Dermis blood vessel endothelial cell (primary cell): ENCODE measurements at places on chromosomes 4 and X.

DNA sequence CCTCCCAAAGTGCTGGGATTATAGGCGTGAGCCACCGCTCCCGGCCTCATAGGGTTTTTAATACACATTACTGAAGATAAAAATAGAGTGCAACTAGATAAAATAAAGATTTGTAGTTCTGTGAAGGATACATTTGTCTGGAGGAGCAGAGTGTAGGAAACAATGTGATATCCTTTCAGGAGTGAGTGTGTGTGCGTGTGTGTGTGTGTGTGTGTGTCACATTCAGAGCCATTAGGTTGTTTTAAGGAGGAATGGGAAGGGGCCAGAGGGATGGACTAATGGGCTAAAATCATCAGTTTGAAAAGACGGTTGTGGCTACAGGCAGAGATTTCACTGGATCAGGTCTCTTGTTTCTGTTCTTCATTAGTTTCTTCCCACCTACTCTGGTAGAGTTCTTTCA is 40.0 kb downstream of the RBPJ start:
- DNase-seq = no peak

- no peak for DNase-seq
Measured at GRCh38 chr4:8352368-8353157, 83.0 kb downstream of the HTRA3 start.

- DNase-seq = peak; percentile 69
Measured at GRCh38 chr4:110165382-110166286, 32.8 kb downstream of the ELOVL6 start.

DNA sequence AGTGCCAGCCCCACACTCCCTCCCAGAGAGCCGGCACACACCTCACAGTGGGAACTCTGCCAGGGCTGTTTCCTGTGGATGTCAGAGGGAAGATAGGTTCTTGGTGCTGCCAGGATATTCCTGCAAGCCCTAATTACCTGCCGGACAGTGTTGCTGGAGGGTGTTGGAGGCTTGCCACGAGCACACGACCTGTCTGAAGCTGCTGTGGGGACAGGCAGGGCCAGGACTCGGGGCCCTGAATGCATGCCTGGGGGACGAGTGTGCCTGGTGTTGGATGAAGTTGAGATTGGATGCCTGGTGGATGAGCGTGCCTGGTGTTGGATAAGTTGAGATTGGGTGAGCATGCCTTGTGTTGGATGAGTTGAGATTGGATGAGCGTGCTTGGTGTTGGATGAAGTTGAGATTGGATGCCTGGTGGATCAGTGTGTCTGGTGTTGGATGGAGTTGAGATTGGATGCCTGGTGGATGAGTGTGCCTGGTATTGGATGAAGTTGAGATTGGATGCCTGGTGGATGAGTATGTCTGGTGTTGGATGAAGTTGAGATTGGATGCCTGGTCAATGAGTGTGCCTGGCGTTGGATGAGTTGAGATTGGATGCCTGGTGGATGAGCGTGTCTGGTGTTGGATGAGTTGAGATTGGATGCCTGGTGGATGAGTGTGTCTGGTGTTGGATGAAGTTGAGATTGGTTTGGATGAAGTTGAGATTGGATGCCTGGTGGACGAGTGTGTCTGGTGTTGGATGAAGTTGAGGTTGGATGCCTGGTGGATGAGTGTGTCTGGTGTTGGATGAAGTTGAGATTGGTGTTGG is 23.2 kb upstream of the UVSSA start:
- DNase-seq = no peak

DNA sequence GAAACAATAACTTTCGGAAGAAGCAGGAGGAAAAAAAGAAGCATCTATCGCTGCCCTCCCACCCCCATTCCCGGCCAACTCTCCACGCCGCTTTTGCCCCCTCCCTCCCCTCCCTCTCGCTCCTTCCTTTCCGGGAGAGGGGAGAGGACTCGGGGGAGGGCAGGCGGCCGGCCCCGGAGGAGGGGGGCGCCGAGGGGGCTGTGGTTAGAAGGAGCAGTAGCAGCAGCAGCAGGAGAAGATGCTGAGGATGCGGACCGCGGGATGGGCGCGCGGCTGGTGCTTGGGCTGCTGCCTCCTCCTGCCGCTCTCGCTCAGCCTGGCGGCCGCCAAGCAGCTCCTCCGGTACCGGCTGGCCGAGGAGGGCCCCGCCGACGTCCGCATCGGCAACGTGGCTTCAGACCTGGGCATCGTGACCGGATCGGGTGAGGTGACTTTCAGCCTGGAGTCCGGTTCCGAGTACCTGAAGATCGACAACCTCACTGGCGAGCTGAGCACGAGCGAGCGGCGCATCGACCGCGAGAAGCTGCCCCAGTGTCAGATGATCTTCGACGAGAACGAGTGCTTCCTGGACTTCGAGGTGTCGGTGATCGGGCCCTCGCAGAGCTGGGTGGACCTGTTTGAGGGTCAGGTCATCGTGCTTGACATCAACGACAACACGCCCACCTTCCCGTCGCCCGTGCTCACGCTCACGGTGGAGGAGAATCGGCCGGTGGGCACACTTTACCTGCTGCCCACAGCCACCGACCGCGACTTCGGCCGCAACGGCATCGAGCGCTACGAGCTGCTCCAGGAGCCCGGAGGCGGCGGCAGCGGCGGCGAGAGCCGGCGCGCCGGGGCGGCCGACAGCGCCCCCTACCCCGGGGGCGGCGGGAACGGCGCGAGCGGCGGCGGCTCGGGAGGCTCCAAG is 1.3 kb downstream of the PCDH7 start:
- peak; percentile 35 for DNase-seq

DNA sequence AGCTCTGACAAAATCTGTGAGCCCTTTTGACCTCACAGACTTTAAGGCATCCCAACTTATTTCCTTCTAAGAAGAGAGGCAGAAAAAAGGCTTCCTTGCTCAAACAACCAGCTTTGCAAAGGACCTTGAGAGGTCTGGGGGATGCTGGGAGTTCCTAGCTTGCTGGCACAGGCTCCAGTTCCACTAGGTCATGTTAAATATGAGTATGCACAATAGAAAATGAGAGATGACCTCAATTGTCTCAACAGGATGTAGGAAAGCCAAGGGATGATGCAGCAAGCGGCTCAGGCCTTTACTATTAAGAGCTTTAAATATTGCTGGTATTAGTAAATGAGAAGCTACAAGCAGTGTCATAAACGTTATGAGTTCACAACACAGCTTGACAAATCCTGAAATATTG is 13.3 kb upstream of the ZNF827 start:
- peak; percentile 58 for DNase-seq

GRCh38 chr4:76953956-76954355 is 4.4 kb downstream of the SEPTIN11 start:
- no peak for DNase-seq

DNA sequence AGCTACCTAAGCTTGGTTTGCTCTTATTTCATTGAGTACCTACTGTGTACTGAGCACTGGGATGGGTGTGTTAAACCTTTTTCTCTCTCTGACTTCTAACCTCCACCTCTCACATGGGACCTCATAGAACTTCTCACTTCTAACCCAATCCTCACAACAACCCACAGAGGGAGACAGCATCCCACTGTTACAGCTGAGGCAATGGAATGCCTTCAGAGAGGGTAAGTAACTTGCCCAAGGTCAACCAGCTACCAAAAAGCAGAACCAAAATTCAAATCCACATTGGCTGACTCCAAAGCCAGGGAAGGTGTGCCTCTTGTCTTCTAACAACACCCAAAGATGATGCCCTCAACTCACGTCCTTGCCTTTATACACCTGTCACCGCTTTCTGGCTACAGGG is 5.4 kb downstream of the SEL1L3 start:
- peak; percentile 49 for DNase-seq

- DNase-seq = no peak
Measured at GRCh38 chr4:41822325-41822724, 73.8 kb upstream of the PHOX2B start.

DNA sequence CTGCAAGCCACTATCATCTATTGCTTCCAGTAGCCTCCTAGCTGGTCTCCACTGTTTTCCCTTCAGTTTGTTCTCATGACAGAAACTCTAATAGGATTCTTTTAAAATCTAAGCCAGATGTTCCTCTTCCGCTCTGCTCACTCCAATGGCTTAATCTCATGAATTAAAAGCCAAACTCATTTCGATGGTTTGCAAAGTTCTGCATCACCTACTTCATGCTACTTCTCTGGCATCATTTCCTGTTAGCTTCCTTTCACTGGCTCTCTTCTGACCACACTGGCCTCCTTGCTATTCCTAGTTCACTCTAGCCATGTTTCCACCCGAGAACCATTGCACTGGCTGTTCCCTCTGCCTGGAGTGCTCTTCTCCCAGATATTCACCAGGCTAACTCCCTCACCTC is 102.0 kb upstream of the LSM6 start:
- DNase-seq = no peak

DNA sequence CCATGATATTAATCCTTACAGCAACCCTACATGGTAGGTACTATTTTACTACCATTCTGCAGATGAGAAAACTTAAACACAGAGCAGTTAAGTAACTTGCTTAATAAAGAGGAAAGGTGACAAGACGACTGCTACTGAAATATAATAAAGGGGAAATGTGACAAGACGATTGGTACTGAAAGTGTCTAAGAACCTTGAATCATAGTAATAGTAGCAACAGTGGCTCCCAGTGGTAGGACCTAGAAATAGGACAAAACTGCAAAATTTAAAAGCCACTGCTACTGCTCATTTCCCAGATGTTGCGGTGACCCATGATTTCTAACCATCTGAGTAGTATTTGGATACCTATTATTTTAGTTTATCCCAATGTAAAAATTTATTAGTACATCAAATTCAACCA is 89.5 kb downstream of the TASL start:
- no peak for DNase-seq

DNA sequence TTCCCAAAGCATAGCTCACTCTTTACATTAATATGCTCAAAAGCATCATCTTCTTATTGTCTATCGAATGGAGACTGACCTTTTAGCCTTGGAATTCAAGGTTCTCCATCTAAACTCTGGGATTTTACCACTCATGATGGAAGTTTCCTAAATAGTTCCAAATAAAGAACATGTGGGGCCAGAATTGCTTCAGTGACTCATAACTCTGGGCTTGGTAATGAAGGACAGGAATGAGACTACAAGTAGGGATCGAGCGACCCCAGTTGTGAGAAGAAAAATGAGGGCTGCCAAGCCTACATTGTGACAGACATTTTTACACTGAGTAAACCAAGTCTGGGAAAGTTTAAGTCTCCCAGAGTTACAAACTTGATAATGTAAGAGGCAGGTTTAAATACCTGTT is 269.9 kb downstream of the CBLL2 start:
- no peak for DNase-seq

- no peak for DNase-seq
Measured at GRCh38 chr4:4609622-4610334, 67.9 kb upstream of the STX18 start.

DNA sequence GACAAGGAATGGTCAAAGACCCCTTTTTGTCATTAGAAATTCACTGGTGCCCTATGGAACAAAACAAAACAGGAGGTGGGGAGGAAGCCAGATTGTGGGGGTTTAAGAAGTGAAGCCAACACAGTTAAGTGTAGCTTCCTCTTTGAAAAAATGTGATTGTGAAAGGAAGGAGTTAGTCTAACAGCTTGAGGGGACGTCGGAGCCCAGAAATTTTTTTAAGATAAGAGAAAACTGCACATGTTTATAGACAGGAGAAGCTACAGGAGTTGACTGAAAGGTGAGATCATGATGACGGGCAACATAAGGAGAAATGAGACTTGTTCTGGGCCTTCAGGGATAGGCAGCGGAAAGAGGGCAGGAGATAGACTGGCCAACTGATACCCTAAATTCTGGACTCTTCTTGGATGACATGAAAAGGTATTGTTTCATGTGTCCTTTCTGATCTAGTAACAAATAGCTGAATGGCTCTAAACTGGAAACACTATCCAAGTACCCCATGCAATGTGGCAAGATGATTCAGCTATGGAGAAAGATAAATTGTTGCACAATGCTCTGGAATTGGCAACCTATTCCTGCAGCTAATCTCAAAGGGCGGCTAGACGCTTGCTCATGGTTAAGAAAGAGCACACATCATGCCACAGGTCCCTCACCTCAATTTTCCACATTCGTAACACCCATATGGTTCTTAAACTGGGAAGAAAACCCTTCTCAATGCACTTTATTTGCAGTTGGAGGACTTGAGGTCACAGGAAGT is 3.7 kb upstream of the HDAC8 start:
- DNase-seq = no peak

- DNase-seq = peak; percentile 56
Measured at GRCh38 chrX:85084770-85085393, 81.2 kb downstream of the APOOL start.

GRCh38 chrX:8834392-8834791 is 33.2 kb upstream of the FAM9A start:
- no peak for DNase-seq

GRCh38 chrX:40063555-40063954 is 34.2 kb downstream of the BCOR start:
- DNase-seq = no peak

GRCh38 chr4:94372228-94372978 is 29.8 kb upstream of the HPGDS start:
- no peak for DNase-seq

DNA sequence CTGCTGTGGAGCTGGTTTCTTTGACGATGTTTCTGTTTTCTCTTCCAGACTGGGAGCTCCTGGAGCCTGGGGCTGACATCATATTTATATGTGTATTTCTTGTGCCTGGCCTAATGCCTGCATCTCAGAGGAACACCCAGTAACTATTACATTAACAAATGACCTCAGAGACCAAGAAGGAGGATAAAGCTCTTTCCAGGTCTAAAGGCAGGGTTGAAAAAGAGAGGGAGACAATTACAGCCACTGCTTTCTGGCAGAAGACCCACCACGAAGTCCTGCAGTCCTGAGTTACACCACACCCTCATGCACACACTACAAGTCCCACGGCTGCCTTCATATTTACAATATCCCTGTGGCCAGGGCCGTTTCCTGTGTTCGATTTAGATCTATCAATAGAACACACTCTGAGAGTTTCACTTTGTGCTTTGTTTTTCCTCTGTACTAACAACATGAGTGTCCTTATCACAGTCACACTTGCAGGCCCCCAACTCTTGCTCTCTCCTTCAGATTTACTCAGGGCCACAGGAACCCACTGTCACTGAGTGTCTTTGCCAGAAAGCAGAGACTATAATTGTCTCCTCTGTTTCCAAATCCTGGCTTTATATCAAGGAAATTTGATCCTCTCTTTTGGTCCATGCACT is 535.5 kb downstream of the MID1IP1 start:
- peak; percentile 3 for DNase-seq

DNA sequence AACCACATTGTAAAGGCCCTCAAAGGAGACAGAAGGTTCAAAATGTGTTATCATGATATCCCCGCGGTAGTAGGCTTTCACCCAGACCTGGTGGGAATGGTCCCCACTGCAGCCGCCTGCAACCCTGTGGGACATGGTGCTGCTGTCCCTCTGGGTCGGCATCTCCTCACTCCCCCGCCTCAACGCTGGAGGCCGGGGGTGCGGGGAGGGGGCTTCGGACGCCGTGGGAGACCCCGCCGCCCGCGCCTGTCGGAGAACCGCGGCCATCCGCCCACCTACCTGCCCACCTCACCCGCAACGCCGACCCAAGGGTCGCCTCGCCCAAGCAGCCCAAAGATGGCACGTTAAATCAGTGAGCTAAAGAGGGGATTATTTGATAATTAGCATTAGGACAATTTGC is 11.2 kb upstream of the ARMCX1 start:
- no peak for DNase-seq

- DNase-seq = no peak
Measured at GRCh38 chr4:111963158-111963700, 182.0 kb upstream of the FAM241A start.
